ENCODE measurements at places on chromosomes 12 and 14.

DNA sequence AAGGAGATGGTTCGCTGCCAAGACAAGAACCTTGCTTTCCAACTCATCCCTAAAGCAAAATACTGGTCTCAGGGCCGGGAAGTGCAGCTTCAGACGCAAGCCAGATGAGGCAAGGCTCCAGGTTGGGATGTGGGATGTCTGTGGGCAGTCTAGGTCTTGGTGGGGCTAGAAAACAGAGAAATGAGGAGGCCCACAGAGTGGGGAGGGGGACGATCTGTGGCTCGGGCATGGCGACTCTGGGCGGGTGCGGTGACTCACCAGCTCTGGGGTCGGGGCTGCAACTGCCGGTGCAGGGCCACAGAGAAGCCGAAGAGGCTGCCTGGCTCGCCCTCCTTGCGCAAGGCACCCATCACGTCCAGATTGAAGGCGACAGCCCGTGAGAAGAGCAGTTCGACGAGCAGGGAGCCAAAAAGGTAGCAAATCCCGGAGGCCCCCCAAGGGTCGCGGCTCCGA is 459 bp downstream of the ITGA7 start:
- ATAC-seq = peak; percentile 45

DNA sequence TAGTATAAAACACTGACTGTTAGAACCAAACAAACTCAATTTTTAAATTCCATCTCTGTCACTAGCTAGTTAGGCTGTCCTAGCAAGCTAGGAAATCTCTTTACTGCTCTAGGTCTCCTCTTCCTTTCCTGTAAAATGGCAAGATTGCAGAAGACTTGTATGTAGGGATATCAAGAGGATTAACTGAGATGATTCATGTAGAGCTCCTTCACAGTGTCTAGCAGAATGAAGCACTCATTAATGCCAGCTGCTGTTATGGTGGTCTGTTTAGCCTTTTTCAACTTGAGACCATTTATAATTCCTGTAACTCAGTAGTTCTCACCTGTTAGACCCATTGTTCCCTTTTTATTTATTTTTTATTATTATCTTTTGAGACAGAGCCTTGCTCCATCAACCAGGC is 67.8 kb upstream of the KCNH3 start:
- no peak for ATAC-seq

- no peak for ATAC-seq
These were observed 454.1 kb upstream of the FLRT2 start for GRCh38 chr14:85075694-85076476.

- ATAC-seq = no peak
These were observed 20.6 kb upstream of the PCNX1 start for GRCh38 chr14:70886421-70887206.

GRCh38 chr12:104222976-104223375 is 7.4 kb downstream of the TXNRD1 start:
- ATAC-seq = no peak

DNA sequence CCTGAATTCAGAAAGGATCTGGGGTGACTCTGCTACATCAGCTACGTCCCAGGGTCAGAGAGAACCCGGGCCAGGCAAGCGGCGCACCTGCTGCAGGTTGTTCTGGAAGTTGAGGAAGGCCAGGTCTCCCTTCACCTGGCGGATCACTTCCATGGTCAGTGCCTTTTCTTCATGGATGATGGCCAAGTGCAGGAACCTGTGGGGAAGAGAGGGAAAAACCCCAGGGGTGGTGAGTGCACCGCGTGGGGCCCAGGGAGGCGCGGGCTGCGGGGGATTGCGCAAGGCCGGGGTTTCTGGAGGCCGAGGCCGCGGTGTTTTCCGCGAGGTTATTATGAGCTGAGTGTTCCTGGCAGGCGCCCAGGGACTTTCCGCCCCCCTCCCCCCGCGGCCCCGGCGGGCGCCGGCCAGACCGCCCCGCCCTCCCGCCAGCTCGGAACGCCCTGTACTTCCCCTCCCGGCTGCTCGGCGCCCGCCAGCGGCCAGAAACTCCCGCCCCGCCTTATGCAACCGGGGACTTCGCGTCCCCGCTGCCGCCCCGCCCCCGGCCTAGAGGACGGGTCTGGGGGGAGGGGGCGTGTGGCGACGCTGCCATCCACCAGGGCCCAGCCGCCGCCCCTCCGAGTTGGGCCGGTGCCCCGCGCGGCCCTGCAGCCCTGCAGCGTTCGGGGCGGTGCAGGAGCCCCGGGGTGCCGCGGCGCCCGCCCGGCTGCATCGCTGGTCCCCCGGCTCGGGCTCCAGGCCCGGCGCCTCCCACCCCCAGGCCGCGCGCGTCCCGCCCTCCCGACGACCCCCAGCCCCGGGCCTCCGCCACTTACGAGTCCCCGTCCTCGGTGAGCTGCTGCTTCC is 723 bp downstream of the NFKBIA start:
- ATAC-seq = peak; percentile 77

- ATAC-seq = no peak
These were observed 44.4 kb upstream of the GSG1 start for GRCh38 chr12:13147688-13148484.

GRCh38 chr12:117360551-117361346 is 677 bp downstream of the NOS1 start:
- ATAC-seq = no peak

DNA sequence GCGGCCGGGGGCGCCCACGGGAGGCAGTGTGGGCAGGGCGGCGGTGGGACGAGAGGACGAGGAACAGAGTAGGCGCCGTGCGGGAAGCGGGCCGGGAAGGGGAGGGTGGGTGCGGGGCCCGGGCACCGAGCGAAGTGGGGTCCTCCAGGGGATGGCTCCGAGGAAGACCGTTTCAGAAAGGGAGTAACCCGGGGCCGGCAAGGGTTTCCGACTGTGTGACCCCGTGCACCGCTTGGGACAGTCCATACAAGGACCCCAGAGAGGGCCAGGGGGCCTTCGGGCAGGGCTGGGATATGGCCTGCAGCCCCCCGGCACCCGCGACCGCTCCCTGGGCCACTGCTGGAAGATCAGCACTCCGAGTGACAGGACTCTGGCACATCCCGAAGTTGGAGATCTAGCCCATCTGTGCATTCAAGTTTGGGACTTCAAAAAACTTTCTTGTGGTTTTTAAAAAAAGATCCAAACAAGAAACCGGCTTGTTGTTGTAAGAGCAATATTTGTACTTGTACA is 448 bp downstream of the TSPAN9 start:
- peak; percentile 8 for ATAC-seq

DNA sequence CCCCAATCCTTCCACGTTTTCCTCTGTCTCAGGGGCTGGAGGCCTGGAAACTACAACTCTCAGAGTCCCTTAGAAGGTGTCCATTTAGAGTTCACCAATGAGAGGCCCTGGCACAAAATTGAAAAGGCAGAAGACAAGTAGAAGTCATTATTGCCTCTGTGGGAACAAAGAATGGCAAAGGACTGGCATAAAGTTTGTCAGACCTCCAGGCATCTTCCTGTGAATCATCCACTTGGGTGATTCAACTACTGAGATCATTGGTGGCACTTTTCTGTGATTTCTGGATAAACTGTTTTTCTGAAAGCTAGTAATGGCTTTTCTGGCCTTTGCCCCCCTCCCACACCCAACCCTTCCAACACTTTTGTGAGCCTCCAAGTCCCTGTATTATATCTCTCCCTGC is 42.6 kb upstream of the C12orf42 start:
- ATAC-seq = no peak

DNA sequence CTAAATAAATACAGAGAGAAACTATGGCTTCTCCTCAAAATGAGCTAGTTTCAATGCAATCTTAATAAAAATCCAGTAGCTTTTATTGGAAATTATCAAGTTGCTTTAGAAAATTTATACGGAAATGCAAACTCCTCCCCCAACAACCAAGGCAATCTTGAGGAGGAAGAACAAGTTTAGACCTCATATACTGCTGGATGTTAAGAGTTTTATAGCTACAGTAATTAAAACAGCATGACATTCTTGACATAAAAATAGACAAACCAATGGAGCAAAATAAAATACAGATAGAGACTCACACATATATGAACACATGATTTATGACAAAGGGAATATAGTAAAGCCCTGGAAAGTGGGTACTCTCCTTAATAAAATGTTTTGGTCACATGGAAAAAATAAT is 368.7 kb downstream of the C12orf75 start:
- no peak for ATAC-seq

DNA sequence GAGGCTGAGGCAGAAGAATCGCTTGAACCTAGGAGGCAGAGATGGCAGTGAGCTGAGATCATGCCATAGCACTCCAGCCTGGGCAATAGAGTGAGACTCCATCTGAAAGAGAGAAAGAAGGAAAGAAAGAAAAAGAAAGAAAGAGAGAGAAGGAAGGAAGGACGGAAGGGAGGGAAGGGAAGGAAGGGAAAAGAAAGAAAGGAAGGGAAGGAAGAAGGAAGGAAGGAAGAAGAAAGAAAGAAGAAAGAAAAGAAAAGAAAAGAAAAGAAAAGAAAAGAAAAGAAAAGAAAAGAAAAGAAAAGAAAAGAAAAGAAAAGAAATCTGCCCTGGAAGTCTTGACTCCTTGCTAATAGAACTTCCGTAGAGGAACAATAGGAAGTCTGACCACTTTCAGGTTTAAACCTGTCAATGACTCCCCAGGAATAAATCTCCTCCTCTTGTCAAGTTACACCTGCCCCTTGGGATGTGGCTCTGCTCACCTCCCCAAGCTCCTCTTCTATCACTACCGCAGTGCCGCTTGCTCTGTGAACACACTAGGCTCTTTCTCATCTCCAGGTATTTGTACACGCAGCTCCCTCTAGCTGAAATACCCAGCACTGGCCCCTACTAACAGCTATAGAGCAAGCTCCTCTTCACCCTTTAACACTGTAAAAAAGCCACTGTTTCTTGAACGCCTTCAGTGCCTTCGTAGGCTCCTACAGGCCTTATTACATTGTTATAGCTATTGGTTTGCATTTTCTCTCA is 773.1 kb upstream of the TBX3 start:
- no peak for ATAC-seq

DNA sequence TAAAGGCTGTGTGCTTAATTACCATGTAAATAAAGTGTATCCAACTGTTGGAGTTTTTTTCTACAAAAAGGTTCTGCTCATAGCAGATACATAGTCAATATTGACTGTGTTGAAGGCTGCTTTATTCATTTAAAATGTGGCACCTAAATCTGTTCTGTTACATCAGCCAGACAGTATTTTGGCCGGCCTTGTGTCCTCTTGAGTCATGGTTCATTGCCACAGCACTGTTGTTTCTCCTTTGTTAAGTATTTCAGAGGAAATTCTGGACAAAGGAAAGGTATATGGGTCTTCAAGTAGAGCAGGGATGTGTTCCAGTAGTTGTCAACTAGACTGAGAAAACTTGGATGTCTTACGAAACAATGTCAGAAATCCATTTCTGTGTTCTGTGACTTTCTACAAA is 95.5 kb downstream of the SLC38A6 start:
- ATAC-seq = no peak

DNA sequence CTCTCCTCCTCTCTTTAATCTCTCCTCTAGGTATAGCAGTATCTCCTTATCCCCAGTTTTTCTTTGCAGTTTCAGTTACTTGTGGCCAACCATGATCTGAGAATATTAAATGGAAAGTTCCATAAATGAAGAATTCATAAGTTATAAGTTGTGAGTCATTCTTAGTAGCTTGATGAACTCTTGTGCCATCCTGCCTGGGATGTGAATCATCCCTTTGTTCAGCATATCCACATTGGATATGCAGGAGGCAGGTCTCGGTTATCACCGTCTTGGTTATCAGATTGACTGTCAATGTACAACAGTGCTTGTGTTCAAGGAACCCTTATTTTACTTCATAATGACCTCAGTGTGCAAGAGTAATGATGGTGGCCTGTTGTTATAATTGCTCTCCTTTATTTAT is 134.0 kb downstream of the TMEM117 start:
- ATAC-seq = peak; percentile 58

DNA sequence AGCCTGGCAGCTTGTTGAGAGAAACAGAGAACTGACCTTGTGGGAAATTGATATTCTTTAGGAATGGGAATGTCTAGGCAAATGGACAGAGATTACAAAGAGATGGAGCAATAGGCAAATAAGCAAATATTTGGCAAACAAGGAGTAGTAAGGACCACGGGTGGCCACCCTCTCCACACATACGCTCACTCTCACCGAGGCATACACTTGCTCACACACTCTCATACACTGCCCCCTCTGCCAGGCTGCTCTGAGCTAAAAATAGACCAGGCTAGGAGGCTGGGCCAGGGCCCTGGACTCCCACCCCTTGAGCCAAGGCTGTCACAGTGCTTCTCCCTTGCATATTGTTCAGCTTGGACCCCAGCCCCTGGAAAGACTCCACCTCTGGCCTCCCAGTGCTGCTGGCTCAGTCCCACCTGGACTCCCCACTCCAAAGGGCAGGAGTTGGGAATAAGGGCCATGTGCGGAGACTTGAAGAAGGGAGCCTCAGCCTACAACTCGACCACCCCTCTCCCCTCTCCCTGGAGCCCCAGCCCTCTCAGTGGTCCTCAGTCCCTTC is 1.1 kb downstream of the PPP1R1A start:
- ATAC-seq = no peak

DNA sequence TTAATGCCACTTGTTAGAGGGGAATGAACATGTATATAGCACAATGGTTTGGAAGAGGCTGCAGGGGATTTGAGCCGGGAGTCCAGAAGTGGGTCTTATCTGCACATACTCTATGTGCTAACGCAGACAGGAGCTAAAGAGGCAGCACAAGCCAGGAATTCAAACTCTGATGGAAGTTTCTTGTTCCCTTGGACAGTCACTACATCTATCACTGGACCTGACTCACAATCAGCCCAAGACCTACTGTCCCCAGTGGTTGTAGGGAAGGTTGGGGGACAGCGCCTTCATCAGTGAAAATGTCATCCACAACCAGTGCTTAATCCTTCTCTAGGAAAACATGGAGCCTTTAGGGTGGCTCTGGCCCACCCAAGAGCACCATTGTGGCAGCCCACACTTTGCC is 107.8 kb downstream of the GCH1 start:
- ATAC-seq = no peak

DNA sequence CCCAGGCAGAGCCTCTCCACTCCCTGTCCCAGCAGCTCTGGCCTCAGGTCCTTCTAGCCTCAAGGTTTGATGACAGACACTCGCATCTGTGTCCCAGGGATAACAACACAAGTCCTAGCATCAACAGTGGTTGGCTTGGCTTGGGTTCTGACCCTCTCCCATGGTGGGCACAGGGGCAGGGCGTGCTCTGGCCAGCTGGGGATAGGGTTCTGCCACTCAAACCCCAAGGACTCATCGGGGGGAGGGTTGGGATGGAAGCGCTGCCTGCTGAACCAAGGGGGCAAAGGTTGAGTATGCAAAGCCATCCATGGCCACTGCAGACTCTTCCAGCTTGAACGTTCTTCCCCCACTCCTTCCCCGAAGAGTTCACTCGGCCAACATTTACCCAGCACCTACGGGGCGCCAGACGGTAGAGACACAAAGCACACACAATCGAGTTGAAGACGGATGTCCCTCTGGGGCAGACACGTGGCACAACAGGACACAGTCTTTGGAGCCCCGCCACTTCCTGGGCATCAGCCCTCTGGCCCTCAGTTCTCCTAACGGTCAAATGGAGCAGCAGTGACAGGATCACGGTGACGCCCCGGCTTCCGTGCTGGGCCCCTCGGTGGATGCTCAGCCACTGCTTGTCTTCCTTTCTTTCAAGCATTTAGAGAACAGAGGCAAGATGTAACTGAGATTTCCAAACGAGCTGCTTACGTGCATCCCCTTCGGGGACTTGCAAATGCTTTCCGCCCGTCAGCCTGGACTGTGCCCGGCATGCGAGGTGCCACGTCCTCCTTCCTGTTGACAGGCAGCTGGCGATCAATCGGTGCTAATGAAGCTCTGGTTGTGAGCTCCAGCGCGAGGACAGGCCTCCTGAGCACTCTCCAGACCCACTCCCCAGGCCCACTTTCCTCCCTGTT is 42.6 kb downstream of the DLK1 start:
- ATAC-seq = no peak
